ENCODE measurements at places on chromosomes 13 and 19. TPM values are rescaled to one million over a fixed set of nuclear protein-coding genes. Genes with fewer than 3 reads are reported as not detected.

- peak; percentile 94 for DNase-seq
Observed at GRCh38 chr19:4379383-4380253, 20.7 kb downstream of the SH3GL1 start.

DNA sequence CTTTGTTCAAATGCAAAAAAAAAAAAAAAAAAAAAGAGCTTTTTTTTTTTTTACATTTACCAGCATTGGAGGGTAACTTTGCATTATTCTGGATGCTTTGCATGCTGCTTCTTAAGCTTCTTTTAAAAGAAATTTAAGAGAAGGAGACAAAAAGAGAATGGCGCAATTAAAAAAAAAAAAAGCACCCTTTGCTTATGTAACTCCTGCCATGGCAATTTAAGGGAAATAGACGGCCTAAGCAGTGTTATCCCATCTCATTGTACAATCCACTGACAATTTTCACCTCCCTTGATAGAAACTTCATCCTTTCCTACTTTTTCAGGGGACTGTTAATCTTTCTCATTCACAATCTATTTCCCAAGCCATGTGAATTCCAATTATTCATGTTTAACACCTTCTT is 129.8 kb downstream of the KCTD12 start:
- no peak for DNase-seq

DNA sequence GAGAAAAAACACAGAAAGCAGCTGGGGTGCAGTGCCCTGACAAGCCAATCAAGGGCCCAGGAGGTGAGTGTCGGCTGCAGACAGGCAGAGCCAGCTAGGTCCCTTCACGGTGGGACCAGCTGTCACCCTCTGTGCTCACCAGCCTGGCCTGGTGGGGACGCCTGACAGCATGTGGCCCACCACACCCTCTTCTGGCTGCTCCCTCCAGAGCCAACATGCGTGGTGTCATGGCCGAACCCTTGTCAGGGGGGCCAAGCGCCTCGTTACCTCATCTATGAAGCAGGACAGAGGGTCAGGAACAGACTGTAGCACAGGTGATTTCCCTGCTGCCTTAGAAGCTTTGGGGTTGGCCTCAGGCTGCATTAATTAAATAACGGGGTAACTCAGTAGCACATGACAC is 40.0 kb upstream of the ISYNA1 start:
- no peak for DNase-seq

DNA sequence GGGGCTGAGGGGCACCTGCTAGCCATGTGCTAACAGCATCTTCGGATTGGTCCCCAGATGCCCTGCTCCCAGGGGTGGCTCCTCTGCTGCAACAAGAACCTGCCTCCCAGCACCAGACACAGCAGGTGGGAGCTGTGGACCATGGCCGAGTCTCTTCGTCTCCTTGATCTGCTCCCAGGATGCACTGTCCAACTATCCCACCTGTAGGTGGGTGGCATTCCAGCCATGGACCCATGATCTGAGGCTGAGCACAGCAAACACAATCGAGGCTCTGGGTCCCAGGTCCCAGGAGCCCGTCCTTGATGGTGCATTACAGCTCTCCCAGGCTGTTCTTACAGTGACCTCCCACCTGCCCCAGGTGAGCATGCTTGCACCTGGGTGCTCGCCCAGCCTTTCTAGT is 1.6 kb downstream of the ZNF837 start:
- no peak for DNase-seq

DNA sequence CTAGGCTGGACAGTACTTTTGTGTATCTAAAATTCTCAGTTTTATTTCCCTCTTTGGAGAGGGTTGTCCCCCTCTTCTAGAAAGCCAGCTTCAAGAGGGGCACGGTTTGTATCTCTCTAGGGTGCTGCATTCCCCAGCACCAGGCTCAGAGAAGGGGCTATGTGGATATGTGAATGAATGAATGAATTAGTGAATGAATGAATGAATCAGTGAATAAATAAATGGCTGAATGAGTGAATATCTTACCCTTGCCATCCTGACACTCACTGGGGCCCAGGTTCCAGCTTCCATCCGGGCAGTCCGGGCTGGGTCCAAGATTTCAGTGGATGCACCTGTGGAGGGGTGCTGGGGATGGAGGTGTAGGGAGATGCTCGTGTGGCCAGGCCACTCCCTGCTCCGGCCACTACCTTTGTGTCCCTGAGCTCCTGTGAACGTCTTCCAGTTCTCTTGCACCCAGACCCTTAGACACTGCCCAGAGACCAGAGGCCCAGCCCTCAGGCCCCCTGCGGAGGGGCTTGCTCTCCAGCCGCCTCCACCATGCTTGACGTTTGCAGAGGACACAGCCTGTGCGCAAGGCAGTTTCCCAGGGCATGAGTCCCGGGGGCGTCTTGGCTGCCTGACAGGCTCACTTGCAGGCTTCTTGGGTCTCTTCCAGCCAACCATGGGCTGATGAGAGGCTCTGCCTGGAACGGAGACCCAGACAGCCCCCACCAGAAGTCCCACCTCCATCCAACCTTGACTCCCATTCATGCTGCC is 2.8 kb upstream of the KCNN1 start:
- DNase-seq: no peak

GRCh38 chr19:8001651-8001994 is 3.8 kb downstream of the ELAVL1 start:
- DNase-seq: no peak

DNA sequence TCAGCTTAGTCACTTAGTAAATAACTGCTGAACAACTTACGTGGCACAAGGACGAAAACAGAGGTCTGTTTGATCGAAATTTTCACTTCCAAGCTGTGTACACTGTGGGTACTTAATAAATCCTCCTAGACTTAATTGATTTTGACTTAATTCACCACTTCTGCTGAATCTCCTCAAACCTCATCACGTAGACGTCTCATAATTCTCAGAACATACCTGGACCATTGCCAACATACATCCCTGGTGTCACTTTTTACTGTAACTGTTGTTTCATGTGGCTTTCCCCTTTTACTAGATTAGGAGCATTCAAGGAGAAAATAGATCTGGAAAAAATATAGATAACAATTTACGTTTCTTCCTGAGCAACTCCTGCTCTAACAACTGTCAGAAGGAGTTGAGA is 105.0 kb downstream of the MBNL2 start:
- no peak for DNase-seq

DNA sequence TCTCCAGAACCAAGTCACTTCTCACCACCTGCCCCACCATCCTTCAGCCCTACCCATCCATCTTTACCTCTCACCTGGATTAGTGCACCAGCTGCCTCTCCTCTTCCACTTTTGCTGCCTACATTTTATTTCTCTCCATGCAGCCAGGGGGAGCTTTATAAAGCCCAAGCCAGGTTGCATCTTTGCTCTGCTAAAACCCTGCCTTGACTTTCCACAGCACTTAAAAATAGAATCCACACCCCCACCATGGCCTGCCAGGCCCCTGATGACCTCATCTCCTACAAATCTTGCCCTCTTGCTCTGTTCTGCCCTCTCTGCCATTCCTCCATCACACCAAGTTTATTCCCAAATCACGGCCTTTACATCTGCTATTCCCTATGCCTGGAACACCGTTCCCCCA is 1.8 kb downstream of the HOOK2 start:
- DNase-seq: peak; percentile 20

DNA sequence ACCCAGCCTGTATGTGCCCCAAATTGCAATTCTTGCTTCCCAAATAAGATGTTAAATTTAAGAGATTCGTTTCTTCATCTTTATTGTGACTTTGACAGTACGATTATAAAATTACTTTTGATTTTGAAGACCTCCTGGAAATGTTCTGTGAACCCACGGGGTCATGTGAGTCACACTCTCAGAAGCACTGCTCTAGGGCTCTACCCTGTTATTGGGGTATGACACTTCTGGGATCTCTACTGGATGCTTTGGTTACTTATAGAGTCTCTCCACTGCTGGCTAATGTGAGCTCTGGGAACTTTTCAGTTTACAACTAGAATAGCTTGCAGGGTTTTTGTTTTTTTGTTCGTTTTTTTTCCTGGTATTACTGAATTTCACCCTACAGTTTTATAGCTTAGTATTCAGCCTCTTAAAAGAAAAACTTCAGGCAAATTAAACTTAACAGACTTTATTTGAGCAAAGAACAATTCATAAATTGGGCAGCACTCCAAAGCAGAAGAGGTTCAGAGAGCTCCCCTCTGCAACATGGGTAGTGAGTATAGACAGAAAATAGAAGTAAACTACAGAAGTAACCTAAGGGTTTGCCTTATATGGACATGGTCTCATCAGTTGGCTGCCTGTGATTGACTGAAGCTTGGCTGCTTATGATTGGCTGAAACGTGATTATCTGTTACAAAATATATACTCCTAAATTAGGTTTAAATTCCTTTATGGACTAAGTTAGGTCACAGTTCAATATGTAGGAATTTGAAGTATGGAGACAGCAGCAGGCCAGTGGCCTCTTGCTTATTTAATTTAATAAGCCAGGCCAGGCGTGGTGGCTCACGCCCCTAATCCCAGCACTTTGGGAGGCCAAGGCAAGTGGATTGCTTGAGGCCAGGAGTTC is 28.5 kb upstream of the PSPC1 start:
- DNase-seq: no peak

DNA sequence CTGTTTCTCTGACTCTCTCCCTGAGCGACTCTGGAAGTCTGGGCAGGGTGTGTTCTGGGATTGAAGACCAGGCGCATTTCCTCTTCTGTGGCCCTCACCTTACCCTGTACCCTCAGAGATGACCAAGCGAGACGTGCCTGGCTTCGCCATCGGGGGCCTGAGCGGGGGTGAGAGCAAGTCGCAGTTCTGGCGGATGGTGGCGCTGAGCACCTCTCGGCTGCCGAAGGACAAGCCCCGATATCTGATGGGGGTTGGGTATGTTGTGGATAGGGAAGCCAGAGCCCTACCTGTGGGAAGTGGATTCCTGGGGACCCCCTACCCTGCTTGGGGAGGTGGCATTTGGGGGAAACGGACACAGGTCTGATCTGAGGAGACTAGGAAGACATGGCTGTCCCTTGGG is 5.8 kb upstream of the DNM2 start:
- DNase-seq: no peak

GRCh38 chr13:67505376-67505775 is 275.2 kb upstream of the PCDH9 start:
- DNase-seq: no peak

- no peak for DNase-seq
Observed at GRCh38 chr13:62932256-62932883, 1516.7 kb upstream of the PCDH20 start.

DNA sequence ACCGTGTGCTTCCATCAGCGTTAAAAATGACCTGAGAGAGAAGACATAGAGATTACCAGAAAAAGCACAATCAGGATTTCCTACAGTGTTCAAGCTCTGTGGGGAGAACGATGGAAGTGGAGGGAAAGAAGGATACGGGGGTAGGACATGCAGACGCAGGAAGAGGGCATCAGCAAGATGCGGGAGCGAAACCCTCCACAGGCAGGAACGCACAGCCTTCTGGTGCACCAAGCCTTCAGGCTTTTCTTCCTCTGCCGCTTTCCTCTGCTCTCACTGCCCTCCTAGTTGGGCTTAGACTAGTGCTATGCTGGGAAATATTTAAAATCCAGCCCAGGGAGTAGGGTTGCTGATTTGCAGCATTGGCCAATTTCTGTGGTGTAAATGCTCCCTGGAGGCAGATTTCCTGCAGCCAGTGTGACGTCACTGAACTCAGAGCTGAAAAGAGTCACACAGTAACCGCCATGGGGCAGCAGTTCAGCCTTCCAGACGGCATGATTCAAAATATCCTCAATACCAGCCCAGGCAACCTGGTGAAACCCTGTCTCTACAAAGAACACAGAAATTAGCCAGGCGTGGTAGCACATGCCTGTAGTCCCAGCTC is 205.1 kb upstream of the SOX1 start:
- no peak for DNase-seq

- peak; percentile 81 for DNase-seq
Observed at GRCh38 chr13:38417727-38418126, 68.1 kb downstream of the UFM1 start.

DNA sequence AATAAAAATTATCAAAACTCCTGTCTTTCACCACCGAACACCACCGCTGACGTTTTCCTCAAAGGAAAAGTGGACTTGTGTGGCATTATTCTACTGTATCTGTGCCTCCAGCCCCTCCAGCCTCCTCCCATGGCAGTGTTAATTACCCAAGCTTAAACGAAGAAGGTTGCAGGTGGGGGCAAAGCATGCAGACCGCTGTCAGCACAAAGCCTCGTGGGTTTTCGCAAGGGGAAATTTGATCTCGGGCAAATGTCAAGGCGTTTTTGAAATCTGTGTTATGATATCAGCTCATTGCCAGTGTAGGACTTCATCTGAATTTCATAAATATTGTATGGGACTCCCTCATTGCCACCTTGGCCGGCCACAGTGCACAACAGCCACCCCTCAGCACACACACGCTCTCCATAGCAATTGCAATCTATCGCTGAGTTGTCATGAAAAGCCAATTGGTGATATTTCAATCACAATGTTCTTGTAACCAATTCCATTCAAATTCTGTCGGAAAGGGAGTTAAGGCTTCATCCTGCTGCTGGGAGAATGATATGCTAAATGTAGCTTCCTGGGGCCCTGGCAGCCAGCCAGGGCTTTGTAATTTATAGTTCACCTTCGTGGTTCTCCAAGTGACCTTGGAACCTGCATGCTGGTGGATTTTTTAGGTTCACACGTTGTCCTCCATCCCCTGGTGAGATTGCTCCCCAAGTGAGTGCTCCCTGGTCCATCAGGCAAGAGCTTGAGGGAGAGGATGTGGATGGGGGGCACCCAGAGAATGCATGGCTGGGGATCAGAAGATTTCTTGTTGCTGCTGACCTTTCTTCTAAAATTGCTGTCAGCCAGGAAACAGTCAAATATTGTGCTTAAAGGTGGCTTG is 16.6 kb downstream of the CHST8 start:
- DNase-seq: no peak

DNA sequence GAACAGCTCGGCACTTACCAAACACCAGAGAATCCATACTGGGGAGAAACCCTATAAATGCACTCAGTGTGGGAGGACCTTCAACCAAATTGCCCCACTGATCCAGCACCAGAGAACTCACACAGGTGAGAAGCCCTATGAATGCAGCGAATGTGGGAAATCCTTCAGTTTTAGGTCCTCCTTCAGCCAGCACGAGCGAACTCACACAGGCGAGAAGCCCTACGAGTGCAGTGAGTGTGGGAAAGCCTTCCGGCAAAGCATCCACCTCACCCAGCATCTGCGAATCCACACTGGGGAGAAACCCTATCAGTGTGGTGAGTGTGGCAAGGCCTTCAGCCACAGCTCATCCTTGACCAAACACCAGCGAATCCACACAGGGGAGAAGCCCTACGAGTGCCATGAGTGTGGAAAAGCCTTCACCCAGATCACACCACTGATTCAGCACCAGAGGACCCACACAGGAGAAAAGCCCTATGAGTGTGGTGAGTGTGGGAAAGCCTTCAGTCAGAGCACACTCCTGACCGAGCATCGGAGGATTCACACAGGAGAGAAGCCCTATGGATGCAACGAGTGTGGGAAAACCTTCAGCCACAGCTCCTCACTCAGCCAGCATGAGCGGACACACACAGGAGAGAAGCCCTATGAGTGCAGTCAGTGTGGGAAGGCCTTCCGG is 8.3 kb downstream of the ZNF135 start:
- no peak for DNase-seq

- DNase-seq: no peak
Observed at GRCh38 chr13:31311921-31312320, 112.1 kb downstream of the B3GLCT start.

The ZNF20 gene
- 1.3 TPM for polyA plus RNA-seq

The SPIB gene
- polyA plus RNA-seq: 0.17 TPM

The ZNF568 gene
- polyA plus RNA-seq: 2.1 TPM

The SIAH3 gene
- polyA plus RNA-seq: 0.14 TPM

The MYO1F gene
- polyA plus RNA-seq: 0.10 TPM

The OR10H2 gene
- not detected for polyA plus RNA-seq

The POGLUT2 gene
- 9.1 TPM for polyA plus RNA-seq

The C1QTNF9 gene
- not detected for polyA plus RNA-seq

The GSX1 gene
- polyA plus RNA-seq: not detected

The ZNF136 gene
- 0.84 TPM for polyA plus RNA-seq
